ENCODE measurements at places on chromosomes 12 and 14.

- no peaks in the 10 kb centered on the region for H3K36me3 ChIP-seq
- H3K4me1 ChIP-seq = peaks cover 3% of the 10 kb centered on the region
- DNase-seq = no peak
- H3K4me3 ChIP-seq = no peak overlapping the region
- H3K27ac ChIP-seq = no peak overlapping the region
- H3K27me3 ChIP-seq = no peaks in the 10 kb centered on the region
Measured at GRCh38 chr14:68546839-68547238, 246.0 kb downstream of the ZFP36L1 start.

DNA sequence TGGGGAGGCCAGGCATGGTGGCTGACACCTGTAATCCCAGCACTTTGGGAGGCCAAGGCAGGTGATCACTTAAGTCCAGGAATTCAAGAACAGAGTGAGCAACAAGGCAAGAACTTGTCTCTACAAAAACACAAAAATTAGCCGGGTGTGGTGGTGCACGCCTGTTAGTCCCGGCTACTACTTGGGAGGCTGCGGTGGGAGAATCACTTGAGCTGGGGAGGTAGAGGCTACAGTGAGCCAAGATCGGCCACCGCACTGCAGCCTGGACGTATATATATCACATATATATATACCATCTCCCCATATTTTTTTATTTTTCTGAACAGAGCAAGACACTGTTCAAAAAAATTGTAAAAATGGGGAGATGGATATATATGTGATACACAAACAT lies 19.5 kb downstream of the CKAP4 start:
- no peak overlapping the region for H3K4me3 ChIP-seq
- H3K36me3 ChIP-seq = no peaks in the 10 kb centered on the region
- no peak for DNase-seq
- H3K4me1 ChIP-seq = peaks cover 20% of the 10 kb centered on the region
- H3K27ac ChIP-seq = peak overlapping the region; percentile 97

- H3K4me1 ChIP-seq = no peaks in the 10 kb centered on the region
- H3K4me3 ChIP-seq = no peak overlapping the region
- no peak overlapping the region for H3K27ac ChIP-seq
- no peaks in the 10 kb centered on the region for H3K27me3 ChIP-seq
- H3K36me3 ChIP-seq = no peaks in the 10 kb centered on the region
Measured at GRCh38 chr12:87383680-87384079, 645.5 kb downstream of the C12orf50 start.

- H3K4me3 ChIP-seq = peak overlapping the region; percentile 80
- H3K4me1 ChIP-seq = peaks cover 30% of the 10 kb centered on the region
- DNase-seq = no peak
- H3K27me3 ChIP-seq = peaks cover 4% of the 10 kb centered on the region
- no peaks in the 10 kb centered on the region for H3K36me3 ChIP-seq
- H3K27ac ChIP-seq = peak overlapping the region; percentile 89
Measured at GRCh38 chr12:89352242-89352491, 134 bp downstream of the DUSP6 start.

GRCh38 chr14:98173305-98173704 lies 1098.7 kb downstream of the BCL11B start:
- no peaks in the 10 kb centered on the region for H3K27me3 ChIP-seq
- DNase-seq = peak; percentile 68
- H3K4me3 ChIP-seq = peak overlapping the region; percentile 89
- peaks cover 57% of the 10 kb centered on the region for H3K4me1 ChIP-seq
- H3K36me3 ChIP-seq = no peaks in the 10 kb centered on the region
- peak overlapping the region; percentile 99 for H3K27ac ChIP-seq

DNA sequence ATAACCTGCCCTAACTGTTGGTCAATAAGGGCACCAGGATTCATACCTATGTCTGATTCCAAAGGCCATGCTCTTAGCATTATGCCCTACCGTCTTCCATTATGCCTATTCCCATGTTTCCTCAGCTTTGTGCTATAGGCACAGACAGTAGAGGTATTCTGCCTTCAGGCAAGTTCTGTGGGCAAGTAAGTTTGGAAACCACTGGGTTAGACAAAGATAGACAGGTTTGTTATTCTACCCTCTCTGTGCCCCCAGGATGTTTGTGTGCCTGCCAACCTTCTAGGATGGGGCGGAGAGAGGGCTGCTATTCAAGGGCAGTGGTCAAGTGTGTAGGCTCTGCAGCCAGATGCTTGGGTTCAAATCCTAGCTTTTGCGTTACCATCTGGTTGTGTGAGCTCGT lies 4.6 kb downstream of the RAPGEF3 start:
- no peak overlapping the region for H3K27ac ChIP-seq
- no peaks in the 10 kb centered on the region for H3K27me3 ChIP-seq
- no peak overlapping the region for H3K4me3 ChIP-seq
- H3K36me3 ChIP-seq = no peaks in the 10 kb centered on the region

DNA sequence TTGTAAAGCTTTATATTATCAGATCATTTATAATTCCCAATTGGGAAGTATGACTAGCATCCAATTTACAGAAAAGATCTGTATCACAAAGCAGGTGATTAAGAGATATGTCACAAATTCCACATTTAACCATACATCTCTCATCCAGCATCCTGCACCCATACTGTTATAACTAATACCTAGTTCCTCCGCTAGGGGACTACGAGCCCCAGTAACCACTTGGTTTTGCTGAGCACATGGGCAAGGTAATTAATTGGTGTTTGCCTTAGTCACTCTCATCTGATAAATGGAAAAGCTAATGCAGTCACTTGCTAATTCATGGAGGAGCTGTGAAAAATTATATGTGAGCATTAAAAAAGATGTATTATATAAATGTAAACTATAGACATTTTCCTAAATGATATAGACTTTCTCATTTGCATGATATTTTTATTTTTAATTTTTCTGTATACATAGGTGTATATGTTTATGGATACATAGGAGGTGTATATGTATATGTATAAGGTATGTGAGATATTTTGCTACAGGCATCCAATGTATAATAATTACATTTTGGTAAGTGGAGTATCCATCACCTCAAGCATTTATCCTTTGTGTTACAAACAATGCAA lies 1031.8 kb downstream of the GALC start:
- H3K27me3 ChIP-seq = no peaks in the 10 kb centered on the region
- no peaks in the 10 kb centered on the region for H3K4me1 ChIP-seq
- no peak overlapping the region for H3K27ac ChIP-seq
- no peak overlapping the region for H3K4me3 ChIP-seq

GRCh38 chr14:69193721-69194120 lies 2.4 kb downstream of the EXD2 start:
- H3K27ac ChIP-seq = no peak overlapping the region
- no peak for DNase-seq
- peaks cover 30% of the 10 kb centered on the region for H3K4me1 ChIP-seq
- peaks cover 4% of the 10 kb centered on the region for H3K36me3 ChIP-seq
- peak overlapping the region; percentile 64 for H3K4me3 ChIP-seq
- H3K27me3 ChIP-seq = no peaks in the 10 kb centered on the region

DNA sequence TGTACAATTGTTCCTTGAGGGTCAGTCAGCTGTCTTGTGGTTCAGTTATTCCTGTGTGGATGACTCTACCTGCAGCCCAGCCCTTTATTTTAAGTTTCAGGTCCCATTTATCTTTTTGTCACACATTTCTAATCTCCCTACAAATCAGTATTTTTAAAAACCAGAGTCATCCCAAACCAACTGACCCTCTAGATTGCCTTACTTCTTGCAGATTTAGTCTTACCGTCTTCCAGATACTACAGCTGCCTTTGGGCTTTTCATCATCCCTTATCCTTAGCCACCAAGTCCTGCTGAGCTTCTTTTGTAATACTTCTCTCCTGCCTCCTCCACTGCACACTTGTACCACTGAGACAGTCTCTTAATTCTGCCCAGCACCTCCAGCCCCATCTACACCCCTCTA lies 54.9 kb downstream of the PRKCH start:
- DNase-seq = no peak
- peak overlapping the region; percentile 76 for H3K27ac ChIP-seq
- H3K36me3 ChIP-seq = peaks cover 49% of the 10 kb centered on the region
- no peak overlapping the region for H3K4me3 ChIP-seq
- peaks cover 26% of the 10 kb centered on the region for H3K4me1 ChIP-seq

GRCh38 chr12:91887957-91888356 lies 257.7 kb downstream of the BTG1 start:
- no peak for DNase-seq
- H3K4me3 ChIP-seq = no peak overlapping the region

- H3K36me3 ChIP-seq = peaks cover 5% of the 10 kb centered on the region
- H3K4me1 ChIP-seq = peaks cover 43% of the 10 kb centered on the region
- DNase-seq = no peak
- H3K27me3 ChIP-seq = no peaks in the 10 kb centered on the region
Measured at GRCh38 chr14:65852689-65853088, 440.2 kb downstream of the FUT8 start.

GRCh38 chr14:41606282-41606531 lies 469 bp upstream of the LRFN5 start:
- peaks cover 40% of the 10 kb centered on the region for H3K4me1 ChIP-seq
- no peak for DNase-seq
- H3K36me3 ChIP-seq = no peaks in the 10 kb centered on the region
- no peak overlapping the region for H3K27ac ChIP-seq
- H3K27me3 ChIP-seq = peaks cover 71% of the 10 kb centered on the region
- peak overlapping the region; percentile 83 for H3K4me3 ChIP-seq

GRCh38 chr14:78701246-78701645 lies 531.1 kb downstream of the NRXN3 start:
- no peaks in the 10 kb centered on the region for H3K4me1 ChIP-seq
- H3K4me3 ChIP-seq = no peak overlapping the region
- no peaks in the 10 kb centered on the region for H3K36me3 ChIP-seq
- DNase-seq = no peak

GRCh38 chr12:17361224-17361623 lies 728.8 kb downstream of the RERGL start:
- no peak for DNase-seq
- H3K4me1 ChIP-seq = no peaks in the 10 kb centered on the region
- no peak overlapping the region for H3K4me3 ChIP-seq
- H3K36me3 ChIP-seq = no peaks in the 10 kb centered on the region

GRCh38 chr14:101200650-101201516 lies 297.4 kb upstream of the RTL1 start:
- H3K4me1 ChIP-seq = no peaks in the 10 kb centered on the region
- no peak overlapping the region for H3K4me3 ChIP-seq
- no peak overlapping the region for H3K27ac ChIP-seq
- H3K27me3 ChIP-seq = peaks cover 1% of the 10 kb centered on the region

DNA sequence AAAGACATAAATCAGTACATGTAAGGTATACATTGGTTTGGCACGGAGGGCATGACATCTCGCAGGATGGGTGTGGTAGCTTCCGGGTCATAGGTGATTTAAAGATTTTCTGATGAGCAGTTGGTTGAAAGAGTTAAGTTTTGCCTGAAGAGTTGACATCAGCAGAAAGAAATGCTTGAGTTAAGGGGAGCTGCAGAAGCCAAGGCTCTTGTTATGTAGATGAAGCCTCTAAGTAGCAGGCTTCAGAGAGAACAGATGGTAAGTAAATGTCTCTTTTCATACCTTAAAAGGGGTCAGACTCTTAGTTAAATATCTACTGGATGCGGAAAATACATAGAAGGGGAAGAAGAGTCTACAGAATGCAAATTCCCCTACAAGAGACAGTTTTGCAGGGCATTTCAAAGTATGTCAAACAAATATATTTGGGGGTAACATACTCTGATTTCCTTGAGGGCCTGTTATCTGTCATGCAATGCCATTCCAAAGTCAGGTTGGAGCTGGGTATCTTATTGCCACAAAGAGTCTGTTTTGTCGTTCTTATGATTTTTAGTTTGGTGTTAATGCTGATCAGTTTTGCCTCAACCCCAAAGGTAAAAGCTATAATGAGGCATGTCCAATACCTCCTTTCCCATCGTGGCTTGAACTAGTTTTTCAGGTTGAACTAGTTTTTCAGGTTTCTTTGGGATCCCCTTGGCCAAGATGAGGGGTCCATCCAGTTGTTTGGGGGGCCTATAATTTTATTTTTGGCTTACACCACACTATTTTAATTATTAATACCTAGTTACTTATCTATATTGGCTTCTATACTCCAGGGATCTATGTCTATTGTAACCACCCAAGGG lies 67.0 kb downstream of the PTHLH start:
- H3K36me3 ChIP-seq = no peaks in the 10 kb centered on the region
- no peak overlapping the region for H3K27ac ChIP-seq
- no peaks in the 10 kb centered on the region for H3K4me1 ChIP-seq
- DNase-seq = no peak
- H3K4me3 ChIP-seq = no peak overlapping the region
- H3K27me3 ChIP-seq = peaks cover 34% of the 10 kb centered on the region

- no peaks in the 10 kb centered on the region for H3K27me3 ChIP-seq
- H3K4me3 ChIP-seq = peak overlapping the region; percentile 10
- H3K36me3 ChIP-seq = peaks cover 27% of the 10 kb centered on the region
- DNase-seq = no peak
- peaks cover 29% of the 10 kb centered on the region for H3K4me1 ChIP-seq
- H3K27ac ChIP-seq = peak overlapping the region; percentile 66
Measured at GRCh38 chr12:31724557-31724956, 4.3 kb downstream of the AMN1 start.

GRCh38 chr12:56593909-56594621 lies 36.1 kb downstream of the BAZ2A start:
- peaks cover 26% of the 10 kb centered on the region for H3K4me1 ChIP-seq
- peak; percentile 78 for DNase-seq
- H3K27ac ChIP-seq = peak overlapping the region; percentile 91
- H3K36me3 ChIP-seq = peaks cover 4% of the 10 kb centered on the region
- no peak overlapping the region for H3K4me3 ChIP-seq

DNA sequence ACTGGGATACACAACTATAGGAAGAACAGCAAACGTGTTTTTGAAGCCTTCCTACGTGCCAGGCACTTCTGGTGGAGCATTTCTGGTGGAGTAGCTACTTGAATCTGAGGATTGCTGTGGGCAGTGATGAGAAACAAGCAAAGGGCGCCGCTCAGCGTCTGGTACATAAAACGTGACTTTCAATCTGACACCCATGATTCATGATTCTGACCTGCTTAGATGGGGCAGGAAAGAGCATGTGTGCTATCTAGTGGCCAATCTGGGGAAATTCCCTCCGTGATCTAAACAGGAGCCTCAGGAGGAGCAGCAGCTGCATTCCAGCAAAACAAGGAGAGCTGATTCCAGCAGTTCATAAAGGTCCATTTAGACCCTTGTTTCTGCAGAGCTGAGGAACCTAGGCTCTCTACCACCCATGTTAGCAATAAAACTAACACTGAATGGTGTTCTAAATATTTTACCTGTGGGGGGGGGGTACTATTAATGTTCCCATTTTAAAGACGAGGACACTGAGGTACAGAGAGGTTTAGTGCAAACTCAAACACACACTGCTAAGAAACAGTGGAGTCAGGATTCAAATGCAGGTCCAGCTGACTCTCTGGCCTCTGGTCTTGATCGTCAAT lies 37.8 kb downstream of the PAH start:
- peaks cover 22% of the 10 kb centered on the region for H3K27me3 ChIP-seq
- no peaks in the 10 kb centered on the region for H3K4me1 ChIP-seq
- no peak overlapping the region for H3K4me3 ChIP-seq
- no peaks in the 10 kb centered on the region for H3K36me3 ChIP-seq
- no peak for DNase-seq

All from naive thymus-derived CD8-positive, alpha-beta T cell (primary cell).